ENCODE measurements at places on chromosomes 4 and X.

DNA sequence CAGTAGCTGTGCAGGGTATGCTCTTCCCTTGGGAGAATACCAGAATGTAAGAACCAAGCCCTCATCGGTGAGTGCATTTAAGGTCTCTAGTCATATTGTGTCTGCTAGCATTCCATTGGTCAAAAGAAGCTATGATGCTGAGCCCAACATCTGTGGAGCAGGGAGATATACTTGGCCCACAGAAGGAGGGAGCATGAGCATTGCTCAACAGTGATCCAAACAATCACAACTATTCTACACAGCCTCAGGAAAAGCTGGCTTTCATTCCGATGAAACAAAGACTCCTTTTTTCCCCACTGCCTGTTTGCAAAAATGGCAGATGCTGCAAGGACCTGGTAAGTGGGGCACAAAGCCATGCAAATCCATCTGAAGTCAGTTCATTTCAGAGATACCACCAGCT is 80.6 kb upstream of the DHX15 start:
- no peak for DNase-seq

DNA sequence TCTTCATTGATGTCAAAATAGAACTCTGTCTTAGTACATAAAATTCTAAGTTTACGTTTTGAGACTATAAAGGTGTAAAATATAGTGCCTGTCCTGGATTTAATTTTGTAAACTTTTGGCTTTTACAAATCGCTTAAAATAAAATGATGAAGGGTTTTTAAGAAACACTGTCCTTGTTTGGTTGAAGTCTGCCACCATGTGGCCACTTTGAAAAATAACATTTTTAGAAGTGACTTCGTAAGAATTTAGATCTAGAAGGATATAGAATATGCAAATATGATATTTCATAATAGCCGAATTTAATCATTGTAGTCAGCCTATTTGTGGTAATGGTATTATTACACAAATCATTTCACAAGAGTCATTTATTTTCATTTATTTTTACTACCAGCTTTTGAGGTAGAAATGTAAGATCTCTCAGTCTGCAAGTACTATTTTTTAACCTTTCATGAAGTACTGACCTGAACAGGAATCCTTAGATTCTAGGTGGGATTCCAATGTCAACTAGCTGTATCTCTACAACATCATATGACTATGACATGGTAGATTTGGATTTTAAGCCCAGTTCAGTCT is 31.0 kb upstream of the FAT4 start:
- no peak for DNase-seq

DNA sequence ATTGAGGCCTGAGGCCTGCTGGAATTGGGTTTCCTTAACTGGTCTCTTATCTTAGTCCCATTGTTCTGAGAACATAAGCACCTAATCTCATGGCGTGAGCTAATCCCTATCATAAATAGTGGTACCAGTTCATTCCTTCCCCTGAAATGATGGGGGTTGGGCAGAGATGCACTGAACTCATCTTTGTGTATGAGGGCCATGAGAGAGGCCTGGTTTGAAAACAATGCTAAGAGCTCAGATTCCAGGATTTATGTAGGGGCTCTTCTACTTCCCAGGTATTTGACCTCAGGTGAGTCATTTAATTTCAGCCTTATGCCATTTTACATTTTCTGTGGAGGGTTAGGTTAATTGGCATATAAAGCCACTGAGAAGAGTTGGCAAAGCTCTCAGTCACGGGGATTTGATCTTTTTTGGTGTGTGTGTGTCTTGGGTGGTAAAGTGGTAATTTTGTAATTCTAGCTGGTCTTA is 4.4 kb downstream of the RBM3 start:
- no peak for DNase-seq

- peak; percentile 44 for DNase-seq
These were observed 903.4 kb downstream of the TECRL start for GRCh38 chr4:63505714-63506460.

- no peak for DNase-seq
These were observed 116.4 kb downstream of the ANAPC4 start for GRCh38 chr4:25493466-25493865.
